ENCODE measurements at places on chromosomes 3 and 15.

- no peak for DNase-seq
Observed at GRCh38 chr15:101390060-101390459, 95.0 kb upstream of the SNRPA1 start.

DNA sequence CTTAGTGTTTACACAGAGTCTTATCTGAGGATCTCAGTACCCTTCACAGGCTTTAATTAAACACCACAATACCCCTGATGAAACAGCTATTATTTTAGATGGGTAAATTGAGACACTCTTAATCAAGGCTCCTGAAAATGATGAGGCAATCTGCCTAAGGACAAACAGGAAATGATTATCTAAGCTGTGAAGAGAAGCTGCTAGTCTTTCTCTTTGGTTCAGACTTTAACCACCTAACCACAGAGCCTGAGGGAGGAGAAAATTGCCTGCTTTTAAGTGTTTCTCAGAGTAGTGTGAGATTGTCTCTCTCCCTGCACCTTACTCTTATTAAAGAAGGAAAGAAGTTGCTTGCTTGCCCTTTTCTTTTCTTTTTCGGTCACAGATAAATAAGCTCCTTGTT, 364.3 kb upstream of the ADAMTS9 start:
- no peak for DNase-seq

DNA sequence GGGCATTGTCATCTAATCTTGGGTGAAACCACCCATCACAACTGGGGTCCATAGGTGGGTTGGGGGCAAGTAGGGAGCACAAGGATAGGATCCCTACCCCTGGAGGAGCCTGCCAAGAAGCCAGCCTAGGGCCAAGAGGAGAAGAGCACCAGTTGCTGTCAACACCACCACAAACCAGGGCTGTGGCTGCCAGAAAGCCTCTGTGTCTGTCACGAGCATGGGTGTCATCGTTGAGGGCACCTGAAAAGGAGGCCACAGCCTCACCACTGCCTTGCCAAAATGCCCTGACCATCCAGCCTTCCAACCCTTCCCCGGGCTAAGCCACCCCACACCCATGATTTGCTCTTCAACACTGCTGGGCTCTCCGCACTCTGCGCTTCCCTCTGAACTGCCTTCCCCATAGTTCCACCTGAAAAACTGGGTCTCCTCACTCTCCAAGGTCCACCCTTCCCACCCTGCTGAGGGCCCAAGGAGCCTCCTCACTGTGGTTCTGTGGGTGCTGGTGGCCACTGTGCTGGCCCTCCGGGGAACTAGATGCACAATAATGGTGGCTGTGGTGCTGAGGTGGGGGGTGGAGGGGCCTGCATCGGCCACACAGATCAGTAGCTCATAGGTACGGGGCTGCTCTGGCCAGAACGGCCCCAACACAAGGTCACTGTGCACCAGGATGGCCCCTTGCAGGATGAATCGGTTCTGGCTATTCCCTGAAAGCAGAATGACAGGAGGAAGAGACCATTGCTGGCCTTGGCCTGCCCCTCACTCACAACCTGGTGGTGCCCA, 6.2 kb upstream of the IP6K1 start:
- no peak for DNase-seq

- DNase-seq = no peak
Observed at GRCh38 chr15:85443046-85443445, 62.6 kb downstream of the AKAP13 start.

GRCh38 chr3:46716461-46717441, 918 bp downstream of the PRSS50 start:
- DNase-seq = no peak

- DNase-seq = no peak
Observed at GRCh38 chr3:191321019-191321767, 8.0 kb upstream of the CCDC50 start.

DNA sequence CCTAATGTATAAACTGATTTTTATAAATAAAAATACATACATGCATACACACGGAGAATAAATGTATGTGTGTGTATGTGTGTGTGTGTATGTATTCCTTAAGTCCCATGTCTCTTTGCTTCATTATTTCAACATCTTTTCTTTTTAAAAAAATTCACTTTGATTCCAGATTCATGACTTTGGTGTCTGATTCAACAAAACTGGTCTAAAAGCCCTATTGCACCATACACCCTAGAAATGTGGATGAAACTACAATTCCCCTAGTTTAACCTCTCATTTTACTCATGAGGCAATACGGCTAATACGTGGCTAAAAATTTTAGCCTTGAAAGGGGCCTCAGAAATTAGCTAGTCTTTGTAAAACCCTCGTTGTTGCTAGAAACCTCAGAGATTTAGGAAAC, 228.1 kb downstream of the ADAMTS9 start:
- DNase-seq = no peak

- DNase-seq = no peak
Observed at GRCh38 chr3:20040548-20041196, 426 bp downstream of the KAT2B start.

DNA sequence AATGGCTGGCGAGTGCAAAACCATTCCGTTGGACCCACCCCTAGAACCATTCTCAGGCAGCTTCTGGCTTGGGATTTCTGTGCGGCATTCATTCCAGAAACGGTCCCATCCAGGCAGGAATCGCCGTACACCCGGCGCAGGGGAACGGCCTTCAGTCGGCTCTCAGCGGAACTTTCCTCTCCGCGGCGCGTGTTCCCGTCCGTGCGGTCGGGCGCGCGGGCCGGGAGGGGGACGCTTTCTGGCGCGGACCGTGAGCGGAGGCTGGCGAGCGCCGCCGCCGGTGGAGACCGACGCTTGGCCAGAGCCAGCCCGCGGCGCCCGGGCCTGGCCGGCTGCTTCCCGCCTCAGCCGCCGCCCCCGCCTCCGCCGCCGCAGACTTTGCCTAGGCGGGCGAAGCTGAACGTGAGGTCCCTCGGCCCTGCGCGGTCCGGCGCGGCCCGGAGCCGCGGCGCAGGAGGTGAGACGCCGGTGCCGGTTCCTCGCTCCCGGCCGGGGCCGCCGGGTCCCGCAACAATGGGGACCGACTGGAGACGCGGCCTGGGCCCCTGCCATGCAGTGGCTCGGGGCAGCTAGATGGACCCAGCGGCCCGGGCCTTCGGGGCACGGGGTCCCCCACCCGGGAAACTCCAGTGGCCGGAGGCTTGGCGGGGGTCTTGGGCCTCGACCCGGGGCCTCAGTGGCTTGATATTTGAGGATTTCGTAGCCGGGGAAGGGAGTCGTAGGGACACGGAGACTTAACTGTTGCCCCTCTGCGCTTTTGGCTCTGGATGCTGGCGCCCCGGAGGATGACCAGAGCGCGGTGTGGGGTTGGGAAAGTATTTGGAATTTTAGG, at the start of gene RAD54L2:
Gene RAD54L2 (plus strand): TSS at position 261 of the 832 bp plus-strand sequence. CDS start 51,702 bp downstream, outside the sequence.
- peak; percentile 88 for DNase-seq

- DNase-seq = no peak
Observed at GRCh38 chr3:42014921-42015533, 53.1 kb upstream of the ULK4 start.

DNA sequence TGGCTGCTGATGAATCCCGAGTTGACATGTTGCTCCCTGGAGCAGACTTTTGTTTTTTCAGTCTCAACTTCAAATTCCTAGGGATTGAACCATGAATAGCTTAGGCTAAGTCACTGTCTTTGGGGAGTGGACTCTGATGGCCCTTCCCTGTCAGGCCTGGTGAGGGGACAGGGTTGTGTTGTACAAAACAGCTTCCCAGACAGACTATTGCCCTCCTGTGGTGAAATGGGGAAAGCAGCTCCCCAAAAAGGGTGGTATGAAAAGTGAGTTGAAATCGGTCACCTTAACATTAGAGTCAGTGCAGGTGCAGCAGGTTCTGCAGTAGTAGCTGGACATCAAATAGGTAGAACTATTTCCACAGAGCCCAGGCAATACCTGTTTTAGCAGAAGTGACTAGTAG, 775.6 kb downstream of the ROBO2 start:
- DNase-seq = no peak

GRCh38 chr3:40583691-40584090, 58.9 kb downstream of the ZNF621 start:
- no peak for DNase-seq

DNA sequence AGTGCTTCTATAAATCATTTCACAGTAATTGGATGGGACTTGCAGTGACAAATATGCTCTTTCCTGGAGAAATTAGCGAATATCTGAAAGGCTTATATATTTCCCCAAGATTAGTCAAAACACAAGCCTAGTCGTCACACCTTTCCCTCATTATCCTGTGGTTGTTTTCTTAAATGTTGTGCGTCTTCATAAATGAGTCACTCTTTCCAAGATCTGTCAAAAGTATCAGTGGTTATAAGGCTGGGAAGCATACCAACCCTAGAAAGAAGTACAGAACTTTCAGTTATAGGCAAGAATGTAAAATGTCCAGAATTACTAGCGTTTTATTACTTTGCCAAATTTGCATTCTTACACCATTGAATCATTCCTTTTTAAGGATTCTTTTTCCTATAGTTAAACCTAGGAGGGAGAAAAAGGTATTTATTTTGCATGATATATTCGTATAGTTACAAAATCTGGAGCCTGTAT, 33.6 kb downstream of the TMEM212 start:
- no peak for DNase-seq

DNA sequence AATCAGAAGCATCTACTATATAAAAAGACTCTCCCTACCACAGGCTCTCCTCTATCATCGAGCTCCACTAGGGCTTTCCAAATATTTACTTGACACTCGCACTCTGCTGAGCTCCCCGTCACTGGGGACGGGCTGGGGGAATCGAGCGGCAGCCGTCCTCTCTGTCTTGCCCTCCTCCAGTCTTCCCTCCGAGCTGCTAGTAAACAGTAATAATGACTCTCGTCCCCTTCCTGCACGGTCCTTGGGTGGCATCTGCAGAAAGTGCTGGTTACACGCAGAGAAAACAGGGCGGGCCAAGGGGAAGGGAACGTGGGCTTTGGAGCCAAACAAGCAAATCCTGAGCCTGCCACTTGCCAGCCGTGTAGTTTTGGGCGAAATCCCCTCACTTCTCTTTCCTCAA, 96.6 kb downstream of the LRIG1 start:
- peak; percentile 60 for DNase-seq

GRCh38 chr3:20038699-20039465, 1.4 kb upstream of the KAT2B start:
- DNase-seq = no peak

- DNase-seq = no peak
Observed at GRCh38 chr3:17931131-17931530, 188.7 kb upstream of the TBC1D5 start.

DNA sequence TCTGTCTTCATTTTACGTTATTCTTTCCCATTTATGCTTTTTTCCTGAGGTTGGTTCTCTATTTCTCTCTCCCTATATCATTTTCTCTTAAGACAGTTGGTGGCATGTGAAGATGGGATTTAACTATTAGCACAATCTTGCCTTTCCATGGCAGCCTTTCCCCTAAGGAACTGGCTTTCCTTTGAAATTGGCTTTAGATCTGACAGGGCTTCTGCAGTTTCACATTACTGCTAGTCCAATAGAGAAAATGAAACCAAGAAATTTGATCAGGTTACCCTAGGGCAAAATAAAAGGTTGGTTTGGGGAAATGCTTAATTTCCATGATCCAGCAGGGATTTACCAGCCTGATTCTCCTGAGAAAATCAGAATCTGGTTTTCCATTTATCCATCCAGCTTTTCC, 22.7 kb upstream of the CHL1 start:
- DNase-seq = no peak

DNA sequence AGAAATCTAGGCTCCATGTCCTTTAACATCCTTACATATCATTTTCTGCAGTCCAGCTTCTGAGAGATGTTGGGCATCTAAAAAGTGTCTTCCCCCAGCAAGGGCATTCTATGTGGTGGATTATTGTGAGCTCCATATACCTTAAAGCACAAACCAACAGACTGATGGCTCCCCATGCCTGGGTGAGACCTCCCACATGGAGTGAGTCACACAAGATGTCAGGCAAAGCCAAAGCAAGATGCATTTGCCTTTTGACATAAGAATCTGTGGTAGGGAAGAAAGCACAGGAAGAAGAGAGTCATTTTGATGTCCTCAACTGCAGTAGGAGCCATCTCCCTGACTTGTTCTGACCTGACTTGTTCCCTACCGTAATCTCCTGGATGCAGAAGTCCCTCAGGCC, 238.7 kb upstream of the EIF1B start:
- DNase-seq = no peak

DNA sequence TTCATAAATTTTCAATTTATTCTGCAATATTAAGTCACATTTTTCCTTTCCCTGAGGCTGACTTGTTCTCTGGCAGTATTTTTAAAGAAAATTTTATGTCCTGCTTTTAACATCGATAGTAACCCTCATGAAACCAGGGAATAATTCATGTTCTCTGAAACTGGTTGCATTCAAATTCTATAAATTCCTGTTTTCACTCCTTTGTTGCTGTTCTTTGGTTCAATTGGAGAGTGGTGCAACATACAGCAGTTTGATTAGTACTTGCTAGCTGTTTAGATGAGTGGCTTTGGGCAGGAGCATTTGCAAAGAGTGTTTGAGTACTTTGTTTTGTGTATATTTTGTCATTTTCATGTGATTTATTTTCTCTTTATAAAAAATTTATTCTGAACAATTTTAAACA, 19.2 kb downstream of the ZIC1 start:
- no peak for DNase-seq

DNA sequence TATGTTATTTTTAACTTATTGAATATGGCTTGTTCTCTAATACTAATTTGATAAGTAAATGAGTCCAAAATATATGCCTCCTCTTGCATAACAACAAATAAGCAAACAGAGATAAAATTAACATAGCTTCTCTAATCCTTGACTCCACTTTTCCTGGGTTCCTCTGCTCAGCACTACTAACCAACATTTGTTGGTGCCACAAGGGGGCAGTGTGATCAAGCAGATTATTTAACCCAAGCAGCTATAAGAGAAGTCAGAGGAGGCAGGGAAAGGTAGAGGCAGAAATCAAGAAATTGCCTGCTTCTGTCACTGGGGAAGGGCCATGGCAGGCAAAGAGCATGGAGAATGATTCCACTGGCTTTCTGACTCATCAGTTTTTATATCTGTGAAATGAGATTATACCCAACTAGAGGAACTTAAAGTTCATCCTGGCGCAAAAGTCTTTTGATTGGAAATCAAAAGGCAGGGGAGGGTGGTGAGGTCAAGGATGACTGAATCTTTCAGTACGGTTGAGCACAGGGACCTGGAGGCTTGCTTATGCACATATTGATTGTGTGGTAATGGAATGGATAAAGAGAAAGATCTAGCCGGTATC, 152.2 kb downstream of the IGSF11 start:
- DNase-seq = peak; percentile 75

DNA sequence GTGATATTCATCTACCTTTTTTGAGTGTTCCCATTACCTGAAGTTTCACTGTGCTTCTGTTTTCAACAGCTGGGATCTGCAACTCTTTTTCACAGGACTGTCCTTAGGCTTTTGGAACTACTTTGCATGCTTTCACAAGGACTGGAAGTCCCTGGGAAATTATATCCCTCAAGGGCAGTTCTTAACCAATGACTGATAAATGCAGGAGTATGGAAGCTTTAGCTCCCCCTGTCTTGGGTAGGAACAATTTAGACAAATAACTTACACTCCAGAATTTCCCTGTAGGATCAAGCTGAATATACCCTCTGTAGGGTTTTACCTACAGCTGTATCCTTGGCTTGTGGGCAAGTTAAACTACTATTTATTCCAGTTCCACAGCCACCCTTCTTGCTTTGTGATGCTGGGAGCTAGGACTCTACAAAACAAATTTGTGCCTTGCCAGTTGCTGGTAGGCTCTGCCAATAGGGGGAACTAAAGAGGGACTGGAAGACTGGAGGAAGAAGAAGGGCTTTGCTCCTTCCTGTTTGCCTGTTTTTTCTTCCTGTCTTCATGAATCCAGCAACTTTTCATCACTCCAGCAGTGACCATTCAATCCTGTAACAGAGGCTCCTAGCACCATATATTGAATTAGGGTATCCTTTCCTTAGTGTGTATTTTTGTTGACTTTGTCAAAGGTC, 6.8 kb upstream of the ZNF280D start:
- DNase-seq = no peak
